ENCODE measurements at places on chromosomes 2 and 18.

DNA sequence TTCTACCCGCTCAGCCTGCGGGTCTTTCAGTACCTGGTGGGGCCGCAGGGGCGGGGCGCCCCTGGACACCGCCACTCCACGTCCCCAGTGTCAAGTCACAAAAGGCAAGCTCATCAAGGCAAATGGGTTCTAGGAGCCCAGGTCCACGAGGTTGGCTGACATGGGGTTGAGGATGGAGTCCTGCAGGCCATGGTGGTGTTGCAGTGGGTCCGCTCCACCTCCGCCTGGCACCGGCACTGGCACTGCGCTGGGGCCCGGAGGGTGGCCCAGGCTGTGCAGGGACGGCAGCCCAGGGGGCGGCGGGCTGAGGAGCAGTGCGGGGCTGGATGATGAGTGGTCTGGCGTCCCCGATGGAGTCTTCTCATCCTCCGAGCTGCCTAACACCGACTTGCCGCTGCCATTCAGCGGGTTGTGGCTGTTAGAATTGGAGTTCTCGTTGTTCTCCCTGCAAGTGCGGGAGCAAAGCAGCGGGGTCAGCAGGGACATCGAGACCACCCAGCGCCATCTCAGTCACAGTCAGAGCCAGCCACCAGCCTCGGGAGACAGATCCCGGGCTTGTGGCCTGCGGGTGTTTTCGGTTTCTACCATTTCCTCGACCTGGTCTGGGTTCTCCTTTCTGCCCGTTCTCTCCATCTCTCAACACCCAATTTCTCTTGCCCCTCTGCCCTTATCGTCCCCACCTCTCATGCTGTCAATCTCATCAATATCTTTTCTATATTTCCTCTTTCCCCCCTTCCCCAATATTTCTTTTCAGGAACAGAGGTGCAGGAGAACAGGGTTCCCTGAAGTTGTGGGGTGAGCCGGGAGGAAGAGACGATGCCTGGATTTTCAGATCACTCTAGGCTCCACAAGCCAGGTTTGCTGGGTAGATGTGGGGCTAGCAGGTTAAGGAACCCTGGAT is 3.0 kb downstream of the SIX2 start:
- DNase-seq: no peak

GRCh38 chr2:41242001-41242331 is 790.1 kb upstream of the SLC8A1 start:
- DNase-seq: no peak

DNA sequence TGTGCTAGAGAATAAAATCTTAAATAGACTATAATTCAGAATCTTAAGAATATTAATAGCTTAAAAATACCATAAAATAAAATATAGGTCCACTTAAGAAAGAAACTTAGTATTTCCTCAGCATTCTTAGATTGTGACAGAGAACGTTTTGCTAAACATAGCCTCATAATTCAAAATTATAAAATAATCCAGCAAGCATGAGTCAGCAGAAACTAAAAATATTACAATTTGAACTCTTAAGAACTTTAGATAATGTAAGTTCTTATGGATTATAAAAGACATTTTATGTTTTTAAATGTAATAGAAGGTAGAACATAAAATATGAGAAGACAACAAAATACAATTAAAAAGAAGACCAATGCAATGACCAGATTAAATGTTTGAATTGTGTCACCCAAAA is 164.5 kb upstream of the MC4R start:
- no peak for DNase-seq

DNA sequence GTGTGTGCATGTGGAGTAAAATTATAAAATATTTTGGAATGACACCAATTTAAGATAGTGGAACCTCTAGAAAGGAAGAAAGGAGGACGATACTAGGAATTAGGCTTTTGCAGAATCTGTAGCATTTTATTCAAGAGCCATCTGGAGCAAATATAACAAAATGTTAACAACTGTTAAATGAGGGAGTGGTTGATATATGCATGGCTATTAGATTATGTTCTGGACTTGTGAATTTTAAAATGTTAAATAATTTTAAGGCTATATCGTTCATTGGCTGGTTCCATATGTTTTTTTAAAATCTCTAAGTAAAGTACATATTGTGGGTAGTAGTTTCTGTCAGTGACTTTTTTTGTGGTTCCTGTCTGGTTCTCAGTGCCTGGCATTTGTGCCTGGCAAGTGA is 123.2 kb downstream of the PKP4 start:
- DNase-seq: no peak

DNA sequence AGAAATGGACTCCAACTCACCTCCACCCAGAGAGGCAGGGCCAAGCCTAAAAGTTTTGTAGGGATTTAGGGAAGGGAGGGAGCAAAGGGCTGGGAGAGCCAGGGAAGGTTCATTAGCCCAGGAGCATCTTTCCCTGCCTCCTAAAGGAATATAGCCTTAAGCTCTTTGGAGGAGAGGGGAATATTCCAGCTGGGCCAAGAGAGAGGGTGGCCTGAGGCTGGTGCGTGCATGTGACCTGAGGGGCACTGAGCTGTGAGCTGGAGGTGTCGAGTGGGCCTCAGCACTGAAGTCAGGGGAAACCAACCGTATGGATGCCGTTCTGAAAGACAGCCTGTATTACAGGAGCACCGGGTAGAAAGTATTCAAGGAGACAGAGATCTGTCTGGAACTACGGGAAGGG is 112.6 kb downstream of the KLHL29 start:
- DNase-seq: no peak

DNA sequence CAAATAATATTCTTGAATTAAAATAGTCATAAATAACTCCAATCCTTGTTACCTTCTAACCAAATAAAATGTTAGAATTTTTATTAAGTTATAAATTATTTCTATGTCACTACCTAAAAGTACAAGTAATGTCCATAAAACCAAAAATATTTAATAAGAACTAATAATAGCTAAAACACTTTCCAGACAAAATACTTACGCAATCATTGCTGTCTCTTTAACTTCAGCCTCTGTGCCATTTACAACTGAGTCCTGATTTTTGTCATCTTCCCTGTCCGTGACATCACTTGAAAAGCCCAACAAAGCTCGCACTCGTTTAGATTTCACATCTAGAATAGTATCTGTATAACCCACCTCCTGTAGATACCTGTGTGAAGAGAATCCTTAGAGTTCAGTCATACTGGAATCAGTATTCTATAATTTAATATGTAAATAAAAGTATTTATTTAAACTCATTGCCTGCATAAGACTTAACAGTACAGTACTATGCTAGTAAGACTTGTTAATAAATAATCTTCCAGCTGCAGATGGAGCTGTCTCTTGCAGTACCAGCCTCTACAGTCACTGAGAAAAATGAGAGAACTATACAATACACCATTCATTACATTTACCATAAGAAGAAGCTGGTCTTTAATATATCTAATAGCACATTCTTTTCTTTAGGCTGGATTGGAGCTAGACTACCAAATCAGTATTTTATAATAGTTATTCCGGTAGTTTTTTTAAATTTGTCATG is 63.8 kb downstream of the STRN start:
- DNase-seq: no peak

GRCh38 chr18:58195278-58195765 is 151.3 kb downstream of the NEDD4L start:
- no peak for DNase-seq

DNA sequence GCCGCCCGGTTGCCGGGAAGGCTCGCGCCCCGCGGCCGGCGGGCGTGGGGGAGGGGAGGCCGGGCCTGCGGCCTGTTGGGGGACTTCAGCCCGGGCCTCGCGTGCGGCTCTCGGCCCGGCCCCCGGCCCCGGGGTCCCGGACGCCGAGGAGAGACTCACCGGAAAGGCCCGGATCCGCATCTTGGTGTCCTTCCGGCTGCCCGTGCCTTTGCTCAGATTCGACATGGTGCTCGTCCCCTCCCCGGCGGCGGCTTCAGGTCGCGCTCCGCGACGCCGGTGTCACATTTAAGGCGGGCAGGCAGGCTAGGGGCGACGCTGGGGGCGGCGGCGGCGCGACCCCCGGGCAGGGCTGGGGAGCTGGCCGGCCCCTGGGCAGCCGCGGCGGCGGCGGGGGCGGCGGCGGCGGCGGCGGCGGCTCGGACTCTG is 365 bp downstream of the CUL3 start:
- peak; percentile 47 for DNase-seq

DNA sequence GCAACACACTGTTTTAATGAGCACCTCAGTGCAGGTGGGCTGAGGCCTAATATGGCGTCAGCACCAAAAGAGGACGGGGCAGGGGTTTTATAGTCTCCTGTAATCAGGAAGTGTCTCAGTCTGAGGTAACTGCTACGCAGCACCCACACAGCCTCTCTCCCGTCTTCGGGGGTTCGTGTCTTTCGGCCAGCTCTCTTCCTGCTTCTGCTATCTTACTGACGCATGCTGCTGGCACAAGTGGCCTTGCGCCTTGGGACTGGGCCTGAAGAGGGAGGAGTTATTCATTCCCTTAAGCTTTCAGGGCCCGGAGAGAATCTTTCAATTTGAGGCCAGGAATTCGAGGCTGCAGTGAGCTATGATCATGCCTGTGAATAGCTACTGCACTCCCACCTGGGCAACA is 14.5 kb upstream of the PAPOLG start:
- DNase-seq: no peak

DNA sequence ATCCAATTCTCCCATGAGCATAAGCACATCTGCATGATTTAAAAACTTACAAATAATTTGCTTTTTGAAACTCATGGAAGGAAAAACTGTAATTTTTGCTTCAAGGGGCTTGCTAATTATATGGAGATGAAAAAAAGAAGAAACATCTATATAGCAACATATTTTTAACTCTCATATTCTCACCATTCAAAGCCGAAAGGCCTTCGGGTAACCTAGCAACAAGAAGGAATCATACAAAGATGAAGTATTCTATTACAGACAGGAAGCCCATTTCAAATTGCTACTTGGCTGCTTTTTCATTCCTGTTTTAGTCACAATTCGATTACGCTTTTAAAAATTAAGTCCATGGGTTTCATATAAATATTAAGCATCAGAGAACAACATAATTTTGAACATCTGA is 39.2 kb upstream of the RNU4ATAC start:
- DNase-seq: no peak

DNA sequence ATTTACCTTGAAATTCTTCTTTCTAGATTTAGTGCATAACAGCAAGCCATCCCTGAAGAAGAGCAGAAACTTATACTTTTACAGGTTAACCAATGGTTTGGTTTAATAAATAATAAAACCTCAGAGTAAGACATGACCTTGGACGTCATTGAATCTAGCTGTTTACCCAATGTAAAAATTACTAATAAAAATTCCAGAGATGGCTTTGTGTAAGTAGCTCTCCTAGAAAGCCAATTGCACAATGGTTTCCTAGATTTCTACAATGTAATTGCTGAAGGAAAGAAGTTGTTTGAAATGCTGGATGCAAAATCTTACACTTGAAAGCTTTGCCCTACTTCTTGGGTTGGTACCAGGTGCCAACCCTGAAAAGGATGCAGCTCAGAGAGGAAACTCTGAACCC is 1.5 kb downstream of the XDH start:
- no peak for DNase-seq

GRCh38 chr2:64988420-64989125 is 626 bp upstream of the SLC1A4 start:
- peak; percentile 82 for DNase-seq

DNA sequence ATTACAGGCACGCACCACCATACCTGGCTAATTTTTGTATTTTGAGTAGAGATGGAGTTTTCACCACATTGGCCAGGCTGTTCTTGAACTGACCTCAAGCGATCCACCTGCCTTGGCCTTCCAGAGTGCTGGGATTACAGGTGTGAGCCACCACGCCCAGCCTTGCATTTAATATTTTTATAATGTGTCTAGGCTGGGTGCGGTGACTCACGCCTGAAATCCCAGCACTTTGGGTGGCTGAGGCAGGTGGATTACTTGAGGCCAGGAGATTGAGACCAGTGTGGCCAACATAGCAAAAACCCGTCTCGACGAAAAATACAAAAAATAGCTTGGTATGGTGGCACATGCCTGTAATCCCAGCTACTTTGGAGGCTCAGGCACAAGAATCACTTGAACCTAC is 3.2 kb downstream of the RPL37A start:
- no peak for DNase-seq

DNA sequence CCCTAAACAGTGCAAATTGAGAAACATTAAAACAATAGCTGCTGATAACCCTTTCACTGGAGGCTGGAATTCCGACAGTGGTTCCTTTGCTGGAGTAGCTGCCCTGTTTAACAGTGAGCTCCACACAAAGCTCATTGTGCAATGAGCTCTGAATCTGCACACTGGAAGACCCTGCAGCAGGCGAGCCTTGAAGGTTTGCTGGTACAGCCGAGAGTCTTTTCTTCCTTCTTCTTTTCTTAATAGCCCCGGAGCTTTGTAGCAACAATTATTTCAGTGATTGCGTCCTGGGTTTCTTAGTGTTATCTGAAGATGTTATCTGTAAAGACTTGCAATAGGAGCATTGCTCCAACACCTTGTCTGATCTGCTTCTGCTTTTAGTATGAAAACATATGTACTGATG is 50.8 kb upstream of the CXCR4 start:
- no peak for DNase-seq

GRCh38 chr2:116499389-116499788 is 1315.1 kb upstream of the DDX18 start:
- no peak for DNase-seq

GRCh38 chr2:80531319-80531718 is 226.8 kb upstream of the LRRTM1 start:
- no peak for DNase-seq

DNA sequence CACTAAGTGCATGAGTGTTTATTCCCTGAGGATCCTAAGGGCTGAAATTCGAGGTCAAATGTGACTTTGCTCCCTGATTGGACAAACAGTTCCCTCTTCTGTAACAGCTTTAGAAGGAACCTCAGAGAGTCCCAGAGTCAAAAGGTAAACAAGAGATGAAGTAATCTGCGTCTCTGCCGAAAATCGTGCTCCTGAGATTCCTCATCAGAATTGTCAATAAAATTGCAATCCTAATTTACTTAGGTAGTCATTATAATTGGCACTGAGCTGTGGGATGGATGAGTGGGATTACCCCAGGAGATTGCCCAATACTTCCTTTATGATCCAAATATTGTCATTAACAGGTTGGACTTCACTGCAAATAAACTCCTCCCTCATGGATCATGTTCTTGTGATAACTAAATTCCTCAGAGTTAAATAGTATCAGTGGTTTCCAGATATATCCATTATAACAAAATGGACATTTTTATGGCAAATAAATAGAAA is 907 bp upstream of the SUCLG1 start:
- DNase-seq: no peak

- no peak for DNase-seq
These were observed 75.0 kb upstream of the MSTN start for GRCh38 chr2:190137561-190137960.

- DNase-seq: peak; percentile 13
These were observed 601.2 kb upstream of the ZNF804A start for GRCh38 chr2:183996825-183997793.

- no peak for DNase-seq
These were observed 43.5 kb downstream of the ATP8B1 start for GRCh38 chr18:57759650-57760049.

GRCh38 chr18:8754995-8755960 is 49.9 kb downstream of the MTCL1 start:
- DNase-seq: no peak

GRCh38 chr2:159285433-159285832 is 1.1 kb downstream of the WDSUB1 start:
- no peak for DNase-seq

- DNase-seq: no peak
These were observed 55.3 kb upstream of the CHST9 start for GRCh38 chr18:27240383-27240782.

- no peak for DNase-seq
These were observed 75.2 kb upstream of the EML6 start for GRCh38 chr2:54648256-54648655.

Data from right lung (tissue), 10 donors.